Activated CD4-positive, alpha-beta T cell treated with anti-CD3 and anti-CD28 coated beads, Interleukin-2, amount 50 U/mL, for 24 hours (primary cell): ENCODE measurements at places on chromosomes 13 and 19.

GRCh38 chr19:50874211-50874610 lies 972 bp downstream of the KLK2 start:
- no peak for DNase-seq

- DNase-seq: no peak
Observed at GRCh38 chr13:75195495-75196146, 286.3 kb downstream of the TBC1D4 start.

- DNase-seq: no peak
Observed at GRCh38 chr13:88456151-88456550, 785.0 kb downstream of the SLITRK5 start.

- DNase-seq: no peak
Observed at GRCh38 chr19:1811942-1812425, at the start of gene ATP8B3. ATP8B3 (minus strand) TSS chr19:1812276; CDS start chr19:1811736, 540 bp downstream.
